T follicular helper cell (primary cell): ENCODE measurements at places on chromosomes 11 and 22.

DNA sequence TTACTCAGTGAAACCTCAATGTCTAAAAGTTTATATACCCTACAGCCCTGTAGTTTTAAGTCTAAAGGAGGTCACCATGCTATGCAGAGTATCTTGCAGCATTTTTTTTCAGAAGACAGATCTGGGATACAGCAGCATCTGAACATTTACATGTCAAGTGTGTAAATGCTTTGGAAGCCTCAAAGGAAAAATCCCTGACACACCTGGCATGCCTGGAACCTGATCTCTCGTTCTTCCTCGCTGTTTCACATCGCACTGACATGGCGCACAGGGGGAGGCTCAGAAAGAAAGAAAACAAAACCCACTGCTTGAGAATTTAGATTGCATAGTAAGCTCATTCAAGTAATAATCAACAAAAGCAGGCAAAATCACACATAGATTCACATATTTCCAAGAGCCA, 31.0 kb downstream of the PAX6 start:
- DNase-seq = no peak

- DNase-seq = no peak
These were observed 1.3 kb downstream of the C11orf21 start for GRCh38 chr11:2300290-2300935.

DNA sequence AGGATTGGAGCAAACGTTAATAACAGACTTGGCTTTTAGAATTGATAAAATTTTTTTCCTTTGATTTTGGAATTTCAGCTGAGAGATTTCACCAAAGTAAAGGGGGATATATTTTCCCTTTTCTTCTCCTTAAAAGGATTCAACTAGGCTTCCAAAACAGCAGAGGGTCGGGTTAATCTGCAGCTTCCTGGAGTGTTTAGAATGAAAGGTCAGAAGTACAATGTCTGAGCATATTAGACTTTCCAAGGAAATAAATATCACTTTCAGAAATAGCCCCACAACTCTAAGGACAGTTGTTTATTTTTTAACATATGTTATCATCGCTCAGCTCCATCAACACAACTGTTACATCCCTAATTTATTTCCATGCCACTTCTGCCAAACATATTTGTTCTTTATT, 1532.9 kb upstream of the RAG2 start:
- no peak for DNase-seq

- DNase-seq = no peak
These were observed 85.7 kb downstream of the PGR start for GRCh38 chr11:101043940-101044339.

DNA sequence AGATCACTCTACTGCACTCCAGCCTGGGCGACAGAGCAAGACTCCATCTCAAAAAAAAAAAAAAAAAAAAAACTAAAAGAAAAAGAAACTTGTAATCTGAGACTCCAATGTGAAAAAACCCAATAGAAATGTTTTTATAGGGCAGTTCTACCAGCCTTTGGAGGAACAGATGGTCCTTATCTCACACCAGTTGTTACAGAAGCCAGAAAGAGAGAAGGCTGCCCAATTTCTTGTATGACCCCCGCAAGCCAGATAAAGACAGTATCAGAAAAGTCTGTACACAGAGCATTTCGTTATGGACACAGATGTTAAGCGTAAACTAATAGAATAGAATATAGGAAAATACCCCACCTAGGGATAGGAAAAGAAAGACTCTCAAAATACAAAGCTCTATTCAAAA, 11.3 kb upstream of the TSGA10IP start:
- no peak for DNase-seq
